ELR (cell line): ENCODE measurements at places on chromosomes 7 and 10.

GRCh38 chr7:76108540-76109233 lies 60.8 kb downstream of the MDH2 start:
- DNase-seq = peak; percentile 37

DNA sequence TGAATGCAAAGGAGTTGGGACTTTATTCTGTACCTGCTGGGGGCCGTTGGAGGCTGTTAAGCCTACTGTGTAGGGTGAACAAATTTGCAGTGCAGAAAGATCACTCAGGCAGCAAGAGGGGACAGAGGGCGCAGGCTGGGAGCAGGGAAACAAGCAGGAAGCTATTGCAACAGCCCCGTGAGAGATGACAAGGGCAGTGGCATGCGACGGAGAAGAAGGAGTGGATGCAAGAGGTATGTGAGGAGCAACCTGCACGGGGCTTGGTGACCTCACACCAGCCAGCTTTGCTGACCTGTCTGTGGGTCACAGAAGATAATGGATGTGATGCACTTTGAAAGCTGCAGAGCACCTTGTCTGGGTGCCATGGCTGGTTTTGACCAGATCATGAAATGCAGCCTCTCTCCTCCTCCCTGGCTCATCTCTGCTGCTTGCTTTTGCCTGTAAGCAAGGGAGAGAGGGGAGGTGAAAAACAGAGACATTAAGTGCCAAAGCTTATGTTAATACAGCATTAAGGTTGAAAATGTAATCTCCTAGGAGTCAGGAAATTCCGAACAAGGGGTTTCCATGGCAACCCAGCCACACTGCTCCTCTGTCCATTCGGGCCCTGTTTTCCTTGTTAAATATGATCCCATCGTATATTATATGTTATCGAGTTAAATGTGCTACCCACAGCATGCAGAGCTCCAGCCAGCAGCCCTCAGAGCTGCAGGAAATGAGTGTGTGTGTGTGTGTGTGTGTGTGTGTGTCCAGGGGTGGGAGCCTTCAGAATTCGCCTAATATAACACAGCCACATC lies 314.3 kb upstream of the ZMIZ1 start:
- DNase-seq = peak; percentile 32

DNA sequence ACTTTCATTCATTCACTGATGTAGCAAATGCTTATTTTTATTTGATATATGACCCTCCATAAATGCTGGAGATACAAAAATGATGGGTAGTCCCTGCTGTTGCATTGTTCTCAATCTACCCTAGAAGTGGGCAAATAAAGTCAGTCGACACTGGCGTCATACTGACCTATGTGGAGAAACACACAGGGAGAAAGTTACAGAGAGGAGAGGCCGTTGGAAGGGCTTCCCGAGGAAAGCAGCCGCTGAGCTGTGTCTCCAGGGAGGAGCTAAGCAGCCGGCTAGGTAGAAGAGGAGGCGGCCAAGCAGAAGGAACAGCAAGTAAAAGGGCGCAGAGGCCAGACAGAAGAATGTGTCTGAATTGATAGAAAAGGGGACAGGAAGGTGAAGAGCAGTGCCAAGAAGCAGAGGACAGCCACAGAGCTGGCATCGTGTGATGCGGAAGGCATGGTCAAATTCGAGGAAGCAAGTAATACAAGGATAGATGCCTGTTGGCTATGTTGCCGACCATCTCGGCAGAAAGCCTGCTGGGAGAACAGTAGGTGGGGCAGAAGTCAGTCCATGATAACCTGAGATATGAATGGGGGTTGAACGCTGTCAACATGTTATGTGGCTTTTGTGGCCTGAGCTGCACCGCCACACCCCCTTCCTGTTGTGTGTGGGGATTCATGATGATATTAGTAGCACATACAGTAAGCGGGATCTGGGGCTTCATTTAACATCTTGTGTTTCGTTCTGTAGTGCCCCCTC lies 25.9 kb downstream of the ST8SIA6 start:
- no peak for DNase-seq

- no peak for DNase-seq
Observed at GRCh38 chr7:154096-154799, 38.1 kb upstream of the FAM20C start.

- no peak for DNase-seq
Observed at GRCh38 chr7:56479136-56479535, 362.9 kb upstream of the NUPR2 start.

DNA sequence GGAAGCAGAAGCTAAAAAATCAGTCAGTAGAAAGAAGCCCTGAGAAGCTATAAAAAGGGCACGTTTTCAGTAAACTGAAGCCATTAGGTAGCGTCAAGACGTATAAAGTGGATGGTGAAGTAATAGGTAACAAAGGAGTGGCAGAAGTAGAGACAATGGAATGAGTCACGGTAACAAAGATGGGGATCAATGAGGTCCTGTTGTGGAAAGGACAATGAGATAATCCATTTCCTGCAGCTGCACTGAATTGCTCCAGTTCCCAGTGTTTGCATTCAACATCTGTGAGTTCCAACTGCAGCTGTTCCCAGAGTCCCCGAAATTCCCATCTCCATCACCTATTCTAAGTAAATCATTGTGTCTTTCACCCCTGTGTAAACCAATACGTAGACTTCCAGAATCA lies 4.8 kb upstream of the HYCC1 start:
- DNase-seq = no peak

DNA sequence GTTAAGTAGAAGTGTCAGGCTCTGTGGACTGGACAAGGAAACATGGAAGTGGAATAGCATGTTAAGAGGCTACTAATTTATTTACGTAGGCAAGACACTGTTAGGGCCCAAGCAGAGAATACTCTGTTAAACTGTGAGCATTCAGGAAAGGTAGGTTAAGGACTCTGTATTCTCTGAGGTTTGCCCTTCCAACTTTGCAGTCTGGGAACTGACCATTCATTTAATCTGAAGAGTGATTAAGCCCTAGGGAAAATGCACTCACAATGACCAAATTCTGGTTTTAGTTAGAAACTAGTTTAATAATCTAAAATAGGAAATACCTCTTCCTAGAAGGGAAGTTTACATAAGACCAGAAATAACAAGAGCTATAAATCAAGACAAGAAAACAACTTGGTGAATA lies 266.6 kb downstream of the SUGCT start:
- no peak for DNase-seq

GRCh38 chr7:115356139-115356746 lies 434.3 kb downstream of the MDFIC start:
- peak; percentile 48 for DNase-seq

DNA sequence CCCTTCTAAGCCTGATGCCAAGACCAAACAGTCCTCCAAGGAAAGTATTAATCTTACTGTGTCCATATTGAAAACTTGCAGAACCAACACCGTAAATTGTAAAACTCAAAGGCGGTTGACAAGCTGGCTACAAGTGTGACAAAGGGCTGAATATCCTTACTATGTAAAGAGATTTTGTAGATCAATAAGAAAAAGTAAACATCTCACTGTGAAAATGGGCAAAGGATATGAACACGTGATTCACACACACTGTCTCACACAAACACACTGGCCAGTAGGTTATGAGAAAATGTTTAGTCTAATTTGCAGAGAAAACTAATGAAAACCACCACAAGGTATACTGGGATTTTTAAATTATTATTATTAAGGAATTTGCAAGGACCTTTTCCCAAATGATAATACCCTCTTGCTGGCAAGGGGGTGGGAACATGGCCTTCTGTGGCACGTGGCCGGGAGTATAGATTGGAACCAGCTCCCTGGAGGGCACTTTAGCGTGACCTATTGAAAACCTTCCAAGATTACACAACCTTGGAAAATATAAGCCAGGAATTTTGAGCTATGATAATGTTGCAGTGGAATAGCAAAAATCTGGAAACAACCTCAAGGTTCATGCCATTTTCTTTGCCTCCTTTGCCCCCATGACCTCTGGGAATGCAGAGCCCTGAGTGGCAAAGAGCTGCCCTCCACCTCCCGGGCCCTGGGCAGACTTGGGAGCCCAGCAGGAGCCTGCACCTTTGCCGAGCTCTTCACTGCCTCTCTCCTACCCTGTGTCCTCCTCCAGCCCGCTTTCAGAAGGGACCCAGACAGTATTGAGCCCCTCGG lies 26.2 kb upstream of the SLC29A3 start:
- no peak for DNase-seq

DNA sequence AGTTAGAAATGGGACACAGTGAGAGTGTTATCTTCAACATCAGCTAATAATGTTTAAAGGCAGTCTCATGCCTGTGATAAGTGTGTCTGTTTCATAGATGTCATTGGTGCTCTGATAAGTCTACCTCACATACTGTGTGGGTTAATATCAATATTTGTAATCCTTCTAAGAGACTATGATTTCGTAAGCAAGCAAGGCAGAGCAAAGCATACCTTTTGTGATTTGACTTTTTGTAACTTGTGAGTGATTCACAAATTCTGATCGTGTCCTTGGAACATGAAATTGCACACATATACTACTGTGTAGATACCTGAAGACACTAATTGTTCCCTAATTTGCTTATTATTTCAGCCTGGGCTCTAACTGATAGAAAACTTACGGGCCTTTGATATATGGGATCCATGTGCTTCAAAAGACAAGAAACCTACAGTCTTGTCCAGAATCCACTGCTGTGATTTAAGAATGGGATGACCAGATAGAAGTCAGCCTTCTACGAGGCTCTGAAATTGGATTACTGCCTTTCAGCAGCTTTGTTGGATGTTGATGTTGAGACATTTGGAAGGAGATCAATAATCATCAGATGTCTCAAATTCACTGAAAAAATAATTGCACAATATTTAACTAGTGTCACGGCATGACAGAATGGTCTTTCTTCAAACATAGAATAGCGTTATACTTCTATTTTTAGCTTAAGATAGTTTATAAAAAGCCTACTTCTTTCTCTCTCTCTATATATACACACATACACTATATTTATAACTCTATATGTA lies 63.2 kb upstream of the KLF6 start:
- peak; percentile 44 for DNase-seq

DNA sequence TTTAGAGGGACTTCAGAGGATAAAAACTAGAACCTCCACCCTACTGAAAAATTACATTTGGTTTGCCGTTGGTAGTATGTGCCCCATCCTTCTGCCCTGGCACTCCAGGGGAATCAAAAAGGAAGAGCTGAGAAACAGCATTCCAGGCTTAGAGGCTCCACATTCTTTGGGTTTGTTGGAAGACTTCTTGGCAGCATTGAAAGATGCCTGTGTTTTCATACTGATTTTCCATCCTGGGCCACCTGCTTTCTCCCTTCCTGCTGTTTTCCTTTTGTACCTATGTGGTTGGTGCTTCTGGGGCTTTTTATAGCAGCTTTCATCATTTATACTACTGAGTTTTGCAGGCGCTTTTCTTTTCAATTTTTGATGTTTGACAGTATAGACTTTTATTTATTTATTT lies 61.7 kb downstream of the AUTS2 start:
- DNase-seq = no peak

- DNase-seq = no peak
Observed at GRCh38 chr7:1505731-1506550, 1.8 kb upstream of the INTS1 start.
